Activated CD4-positive, CD25-positive, alpha-beta regulatory T cell (primary cell): ENCODE measurements at places on chromosomes 6 and 20.

DNA sequence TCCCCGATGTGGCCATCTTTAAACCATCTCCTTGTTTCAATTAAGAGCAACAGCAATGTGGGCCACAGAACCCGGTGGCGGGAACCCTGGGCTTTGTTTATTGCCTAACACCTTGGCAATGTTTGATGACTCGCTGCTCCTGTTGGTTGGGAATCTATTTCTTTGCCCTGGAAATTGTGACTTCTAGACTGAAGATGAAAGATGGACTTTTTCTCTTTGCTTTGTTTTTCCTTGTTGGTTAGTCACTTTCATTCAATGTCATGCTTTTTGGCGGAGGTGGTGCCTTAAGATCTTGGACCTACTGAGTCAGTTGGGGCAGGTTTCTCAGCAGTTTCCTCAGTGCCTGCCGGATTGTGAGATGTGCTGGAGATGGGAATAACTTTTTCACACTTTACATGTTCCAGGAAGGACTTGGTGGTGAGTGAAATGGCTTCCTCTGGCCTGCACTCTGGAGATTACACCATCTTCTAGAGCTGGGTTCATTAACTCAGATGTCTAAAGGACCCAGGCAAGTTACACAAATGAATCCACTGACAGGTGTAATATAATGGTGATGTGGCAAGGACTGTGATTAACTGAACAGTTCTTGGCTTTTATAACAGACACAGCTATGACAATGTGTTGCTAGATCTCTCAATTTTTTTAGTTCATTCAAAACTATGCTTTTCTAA lies 56.3 kb downstream of the TSHZ2 start:
- no peak for DNase-seq

DNA sequence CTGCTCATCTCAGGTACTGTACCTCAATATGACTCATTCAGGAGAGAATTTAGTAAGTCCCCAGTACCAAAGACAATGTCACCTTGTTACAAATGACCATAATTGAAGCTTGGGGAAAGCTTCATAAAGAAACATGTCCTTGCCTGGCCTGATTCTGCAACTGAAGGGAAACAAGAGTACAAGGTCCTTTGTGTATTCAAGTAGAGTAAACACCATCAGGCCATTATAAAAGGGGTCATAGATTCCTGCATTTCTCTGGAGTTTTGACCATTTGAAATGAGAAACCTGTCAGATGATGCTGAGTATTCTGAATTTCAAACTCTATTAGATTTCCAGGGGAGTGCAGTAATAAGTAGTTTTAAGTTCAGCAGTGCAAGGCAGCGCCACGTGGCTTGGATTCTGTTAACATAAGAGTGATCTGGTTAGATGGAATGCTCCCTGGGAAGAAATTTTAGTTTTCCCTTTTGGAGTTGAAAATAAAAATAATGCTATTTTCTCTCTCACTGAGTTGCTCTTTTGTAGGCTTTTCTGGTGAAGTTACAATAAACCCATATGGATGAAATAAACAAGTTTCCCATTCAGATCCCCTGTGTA lies 1054.3 kb downstream of the EPHA7 start:
- DNase-seq, result no peak

DNA sequence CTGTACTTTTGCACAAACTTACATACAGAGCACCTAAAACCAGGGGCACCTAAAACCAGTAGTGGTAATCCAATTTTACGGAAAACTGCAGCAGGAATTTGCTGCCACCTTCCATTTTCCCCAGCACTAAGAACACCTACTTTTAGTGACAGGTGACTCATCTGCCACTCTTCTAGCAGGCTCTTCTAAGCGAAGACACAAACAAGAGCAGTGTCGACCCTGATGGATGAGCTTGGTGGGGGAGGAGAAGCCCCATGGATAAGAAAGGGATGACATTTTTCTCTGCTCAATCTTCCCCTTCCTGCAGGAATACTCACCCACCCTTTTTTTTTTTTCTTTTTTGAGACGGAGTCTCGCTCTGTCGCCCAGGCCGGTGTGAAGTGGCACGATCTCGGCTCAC lies 116.9 kb downstream of the GMPR start:
- no peak for DNase-seq

GRCh38 chr6:106025655-106026054 lies 60.5 kb upstream of the PRDM1 start:
- no peak for DNase-seq

- DNase-seq, result no peak
Measured at GRCh38 chr6:1103021-1103420, 208.9 kb upstream of the FOXQ1 start.

DNA sequence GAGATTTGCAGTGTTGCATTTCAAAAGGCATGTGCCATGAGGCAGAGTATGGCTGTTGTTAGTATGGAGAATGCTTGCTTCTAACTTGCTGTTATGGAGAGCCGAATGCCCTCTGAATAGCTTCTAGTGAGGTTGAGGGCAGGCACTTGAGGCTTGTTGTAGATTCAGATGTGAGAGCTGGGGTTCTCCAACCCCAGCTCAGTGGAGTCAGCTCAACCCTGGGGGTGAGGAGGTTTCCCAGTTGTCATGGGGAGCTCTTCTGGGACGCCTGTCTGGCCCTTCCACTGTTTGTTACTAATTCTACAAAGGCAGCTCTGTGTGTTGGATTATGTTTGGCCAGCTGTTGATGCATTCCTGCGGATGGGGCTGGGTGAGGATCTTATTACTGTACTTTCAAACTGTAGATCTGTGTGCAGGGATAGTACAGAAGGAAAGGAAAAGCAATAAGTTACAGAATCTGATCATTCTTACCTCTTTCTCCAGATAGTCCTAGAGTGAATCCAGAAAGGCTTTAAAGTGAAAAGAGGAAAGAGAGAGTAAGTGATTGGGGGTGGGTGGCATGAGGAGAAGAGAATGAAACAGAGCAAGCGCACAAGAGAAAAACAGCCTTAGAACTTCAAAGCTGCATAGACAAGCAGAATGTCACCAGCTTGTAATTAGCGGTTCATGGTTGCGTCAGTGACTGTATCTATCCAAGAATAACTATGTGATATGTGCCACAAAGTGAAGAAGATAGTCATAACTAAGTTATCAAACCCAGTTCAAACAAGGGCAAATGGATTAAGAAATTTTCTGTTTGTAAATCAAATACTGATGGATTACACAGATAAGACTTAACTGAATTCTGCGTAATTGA lies 148.7 kb downstream of the PRL start:
- DNase-seq, result no peak

- no peak for DNase-seq
Measured at GRCh38 chr6:167211295-167211648, 53.5 kb upstream of the GPR31 start.

- DNase-seq, result no peak
Measured at GRCh38 chr6:17021539-17021889, 80.3 kb upstream of the STMND1 start.

- DNase-seq, result no peak
Measured at GRCh38 chr20:44459271-44459670, 16.4 kb upstream of the TTPAL start.

DNA sequence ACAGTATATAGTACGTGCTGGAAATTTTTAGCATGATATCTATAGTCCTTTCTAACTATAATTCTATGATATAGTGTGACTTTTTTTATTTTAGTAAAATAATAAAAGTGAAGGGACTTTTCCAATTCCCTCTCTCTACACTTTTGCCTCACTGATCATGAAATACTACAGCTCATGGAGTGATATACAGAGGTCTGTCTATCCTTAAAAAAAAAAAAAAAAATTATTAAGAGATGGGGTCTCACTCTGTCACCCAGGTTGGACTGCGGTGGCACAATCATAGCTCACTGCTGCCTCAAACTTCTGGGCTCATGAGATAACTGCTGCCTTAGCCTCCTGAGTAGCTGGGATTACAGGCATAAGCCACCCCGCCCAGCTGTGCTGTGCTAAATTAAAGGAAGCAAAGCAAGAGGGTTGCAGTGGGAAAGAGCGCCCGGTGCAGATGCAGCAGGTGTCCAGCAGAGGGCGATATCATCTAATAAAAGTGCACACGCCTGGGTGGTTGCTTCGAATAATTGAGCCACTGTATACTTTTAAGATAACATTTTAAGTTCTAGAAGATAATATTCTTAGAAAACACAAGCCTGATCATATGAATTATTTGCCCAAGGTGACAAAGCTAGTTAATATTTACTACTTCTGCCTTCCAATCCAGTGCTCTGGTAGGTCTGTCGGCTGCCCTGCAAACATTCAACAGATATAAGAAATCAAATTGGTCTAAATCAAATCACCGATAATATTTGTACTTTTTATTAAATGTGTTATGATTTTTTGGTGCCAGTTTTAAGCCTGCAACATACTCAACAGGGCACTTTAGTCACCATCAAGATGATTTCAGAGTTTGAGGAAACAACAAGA lies 94.9 kb upstream of the NT5E start:
- DNase-seq, result no peak

GRCh38 chr6:153401751-153402150 lies 270.7 kb upstream of the RGS17 start:
- no peak for DNase-seq

- DNase-seq, result no peak
Measured at GRCh38 chr6:117733341-117733740, 58.1 kb downstream of the NUS1 start.

- DNase-seq, result no peak
Measured at GRCh38 chr6:135423649-135424128, 73.9 kb downstream of the AHI1 start.

DNA sequence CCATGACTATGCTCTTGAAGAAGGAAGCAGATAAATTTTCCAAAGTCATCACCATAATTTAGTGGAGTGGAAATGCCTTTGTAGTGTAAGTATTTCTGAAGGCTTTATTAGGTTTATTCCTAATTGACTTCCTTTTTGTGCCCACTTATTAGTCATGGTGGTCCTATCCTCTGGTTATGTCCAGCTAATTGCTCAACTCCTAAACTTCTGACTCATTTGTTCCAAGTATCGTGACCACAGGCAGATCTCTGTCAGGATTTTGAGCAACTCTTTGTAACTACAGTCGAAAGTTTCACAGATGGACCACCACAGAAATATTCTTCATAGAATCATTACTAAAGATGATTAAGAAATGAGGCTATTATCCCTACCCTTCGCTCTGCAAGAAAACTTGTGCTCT lies 315.6 kb upstream of the PTCHD4 start:
- DNase-seq, result no peak

GRCh38 chr20:63950701-63951397 lies 5.4 kb downstream of the UCKL1 start:
- DNase-seq, result no peak

GRCh38 chr6:160733050-160733646 lies 31.1 kb downstream of the PLG start:
- no peak for DNase-seq

DNA sequence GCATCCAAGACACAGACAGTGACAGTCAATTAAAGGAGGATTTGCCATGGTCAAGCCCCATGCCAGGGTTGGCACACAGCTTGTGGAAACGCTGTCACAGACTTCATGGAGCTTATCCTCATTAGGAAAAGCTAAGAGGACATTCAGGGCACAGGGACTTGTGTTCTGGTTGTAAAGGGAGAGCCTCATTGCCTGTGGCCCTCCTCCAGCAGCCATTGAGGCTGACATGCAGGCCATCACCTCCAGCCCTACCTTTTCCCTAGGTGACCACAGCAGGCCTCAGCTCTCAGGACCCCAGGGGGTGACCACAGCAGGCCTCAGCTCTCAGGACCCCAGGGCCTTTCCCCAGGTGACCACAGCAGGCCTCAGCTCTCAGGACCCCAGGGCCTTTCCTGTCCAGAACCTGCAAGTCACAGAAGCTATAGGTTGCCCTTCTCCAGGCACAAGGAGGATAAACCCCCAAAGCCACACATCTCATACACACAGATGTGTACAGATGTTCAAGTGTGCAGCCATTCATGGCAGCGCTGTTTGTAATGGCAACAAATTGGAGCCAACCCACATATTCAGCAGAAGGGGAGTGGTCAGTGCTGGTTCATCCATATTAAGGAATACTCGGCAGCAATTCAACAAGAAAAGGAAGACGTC lies 26.1 kb downstream of the DUSP22 start:
- no peak for DNase-seq

- DNase-seq, result no peak
Measured at GRCh38 chr6:143441010-143441409, 9.5 kb downstream of the ADAT2 start.

DNA sequence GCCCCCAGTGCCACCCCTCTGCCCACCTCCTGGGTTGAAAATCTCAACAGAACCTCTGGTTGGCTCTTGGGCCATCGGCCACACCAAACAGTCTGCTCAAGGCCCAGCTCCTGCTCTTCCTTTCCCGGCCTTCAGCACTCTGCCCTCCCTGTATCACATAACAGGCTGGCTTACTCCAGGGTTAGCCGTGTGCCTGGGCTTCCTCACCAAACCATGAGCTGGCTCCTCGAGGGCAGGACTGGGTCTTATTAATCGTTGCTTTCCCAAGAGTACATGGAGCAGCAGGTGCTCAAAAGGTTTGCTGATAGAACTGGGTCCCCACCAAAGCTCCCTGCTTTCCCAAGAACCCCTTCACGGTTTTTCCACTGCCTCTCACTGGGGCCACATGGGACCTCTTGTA lies 12.7 kb upstream of the FAM83C start:
- DNase-seq, result no peak
